Left cardiac atrium (tissue), 4 donors: ENCODE measurements at places on chromosomes 12 and 14. TPM values are rescaled to one million over a fixed set of nuclear protein-coding genes. Genes with fewer than 3 reads are reported as not detected.

FLVCR2 gene
- total RNA-seq: 1.8 TPM

CLEC7A gene
- 7.4 TPM for total RNA-seq

RHOF gene
- 25.1 TPM for total RNA-seq

RAD51AP1 gene
- 1.1 TPM for total RNA-seq

NRXN3 gene
- total RNA-seq: 1.6 TPM

KERA gene
- total RNA-seq: not detected

SLC16A7 gene
- 121 TPM for total RNA-seq

IL31 gene
- total RNA-seq: not detected

TXNDC16 gene
- 6.2 TPM for total RNA-seq

PTHLH gene
- 0.41 TPM for total RNA-seq

DHRS1 gene
- 8.4 TPM for total RNA-seq

ADAMTS20 gene
- total RNA-seq: not detected

TRHDE gene
- 3.7 TPM for total RNA-seq

PTGDR gene
- total RNA-seq: 0.52 TPM

CLBA1 gene
- total RNA-seq: 1.9 TPM

M6PR gene
- 104 TPM for total RNA-seq

ITFG2 gene
- total RNA-seq: 16.4 TPM

BIN2 gene
- total RNA-seq: 3.2 TPM

CALCOCO1 gene
- total RNA-seq: 160 TPM

ATXN2 gene
- 54.0 TPM for total RNA-seq

SERPINA3 gene
- total RNA-seq: 232 TPM

CATSPERB gene
- 2.3 TPM for total RNA-seq

TAS2R19 gene
- total RNA-seq: 1.2 TPM

CIROP gene
- total RNA-seq: not detected

ADCY4 gene
- total RNA-seq: 43.9 TPM

CCDC196 gene
- not detected for total RNA-seq

KRT7 gene
- total RNA-seq: 1.0 TPM

TNS2 gene
- total RNA-seq: 122 TPM

SLC38A4 gene
- total RNA-seq: 0.52 TPM

SIX6 gene
- total RNA-seq: not detected

LRP1-AS gene
- total RNA-seq: not detected

TEX22 gene
- 1.6 TPM for total RNA-seq

OTX2 gene
- not detected for total RNA-seq

DNAH10 gene
- 0.29 TPM for total RNA-seq

MORN3 gene
- 0.09 TPM for total RNA-seq

MYH6 gene
- 11,820 TPM for total RNA-seq

IRAK3 gene
- total RNA-seq: 16.7 TPM

PTPRR gene
- total RNA-seq: 0.27 TPM
